AG09319 (cell line): ENCODE measurements at places on chromosomes 5 and 9.

GRCh38 chr5:122951658-122952057, 84.9 kb downstream of the PPIC start:
- DNase-seq: no peak

GRCh38 chr9:89315482-89315881, 2.8 kb upstream of the SECISBP2 start:
- DNase-seq: no peak

DNA sequence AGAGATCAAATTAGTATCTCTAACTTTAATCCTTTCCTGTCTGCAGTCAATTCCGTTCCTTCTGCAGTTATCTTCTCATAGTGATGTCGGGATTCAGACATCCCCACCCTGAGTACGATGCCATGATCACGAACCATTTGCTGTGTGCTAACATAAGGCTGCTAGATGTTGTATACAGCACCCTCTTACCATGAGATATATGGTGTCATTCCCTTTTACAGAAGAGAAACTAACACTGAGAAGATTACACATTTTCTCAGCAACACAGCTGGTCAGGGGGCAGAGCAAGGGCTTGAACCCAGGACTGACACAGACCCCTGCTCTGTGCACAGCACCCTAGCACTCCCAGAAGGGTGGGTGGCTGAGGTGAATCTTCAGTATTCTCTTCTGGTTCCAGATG, 46.9 kb upstream of the HSD17B4 start:
- no peak for DNase-seq

DNA sequence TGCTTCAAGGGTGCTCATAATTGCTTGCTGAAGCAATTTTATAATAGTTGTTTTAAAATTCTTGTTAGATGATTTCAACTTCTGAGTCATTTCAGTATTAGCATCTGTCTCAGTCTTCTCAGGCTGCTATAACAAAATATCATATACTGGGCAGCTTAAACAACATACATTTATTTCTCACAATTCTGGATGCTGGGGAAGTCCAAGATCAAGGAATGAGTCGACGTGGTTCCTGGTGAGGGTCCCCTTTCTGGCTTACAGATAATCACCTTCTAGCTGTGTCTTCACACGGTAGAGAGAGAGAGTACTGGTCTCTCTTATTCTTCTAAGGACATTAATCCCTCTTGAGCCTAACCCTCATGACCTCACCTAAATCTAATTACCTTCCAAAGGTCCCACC, 160.4 kb downstream of the SIL1 start:
- no peak for DNase-seq

DNA sequence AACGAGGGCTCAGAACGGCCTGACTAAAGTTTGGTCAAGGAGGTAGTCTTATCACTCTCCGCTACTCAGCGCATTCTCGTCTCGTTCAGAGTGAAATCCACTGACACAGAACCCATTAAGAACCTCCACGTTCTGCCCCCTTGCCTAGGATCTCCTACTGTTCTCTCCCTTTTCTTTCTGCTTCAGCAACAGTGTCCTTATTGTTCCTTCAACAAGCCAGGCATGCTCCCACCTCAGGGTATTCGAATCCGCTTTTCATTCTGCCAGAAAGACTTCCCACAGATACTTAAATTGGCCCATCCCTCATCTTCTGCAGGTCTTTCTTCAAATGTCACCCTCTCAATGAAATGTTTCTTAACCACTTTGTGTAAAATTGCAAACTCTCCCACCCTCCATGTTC, 4.3 kb upstream of the ZNF354C start:
- DNase-seq: no peak

DNA sequence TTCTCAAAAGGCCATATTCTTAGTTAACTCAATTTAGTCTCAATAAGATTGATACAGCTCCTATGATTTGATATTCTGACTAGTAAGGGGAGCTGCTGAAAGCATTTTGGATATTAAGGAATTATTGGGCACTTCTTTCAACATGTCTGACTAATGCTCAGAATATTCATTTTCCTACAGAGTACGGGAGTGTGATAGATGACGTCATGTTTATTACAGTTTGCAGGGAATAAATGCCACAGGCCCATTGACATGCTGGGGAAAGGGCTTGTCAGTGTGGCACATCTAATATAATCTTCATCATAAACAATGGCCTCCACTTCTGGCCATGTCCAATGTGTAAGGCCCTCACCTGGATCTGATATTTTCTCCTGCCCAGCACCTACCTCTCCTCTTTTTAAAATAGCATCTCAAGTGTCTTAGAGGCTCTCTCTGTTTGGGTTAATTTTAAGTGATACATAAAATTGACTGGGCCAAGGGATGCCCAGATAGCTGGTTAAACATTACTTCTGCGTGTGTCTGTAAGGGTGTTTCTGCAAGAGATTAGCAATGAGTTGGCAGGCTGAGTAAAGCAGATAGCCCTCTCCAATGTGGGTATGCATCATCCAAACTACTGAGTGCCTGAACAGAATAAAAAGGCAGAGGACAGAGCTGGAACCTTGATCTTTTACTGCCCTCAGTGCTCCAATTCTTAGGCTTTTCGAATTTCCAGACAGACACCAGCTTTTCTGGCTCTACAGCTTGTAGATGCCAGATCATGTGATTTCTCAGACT, 99.3 kb downstream of the SLC24A2 start:
- DNase-seq: no peak

- DNase-seq: no peak
Measured at GRCh38 chr5:58827463-58827862, 244.6 kb downstream of the RAB3C start.

DNA sequence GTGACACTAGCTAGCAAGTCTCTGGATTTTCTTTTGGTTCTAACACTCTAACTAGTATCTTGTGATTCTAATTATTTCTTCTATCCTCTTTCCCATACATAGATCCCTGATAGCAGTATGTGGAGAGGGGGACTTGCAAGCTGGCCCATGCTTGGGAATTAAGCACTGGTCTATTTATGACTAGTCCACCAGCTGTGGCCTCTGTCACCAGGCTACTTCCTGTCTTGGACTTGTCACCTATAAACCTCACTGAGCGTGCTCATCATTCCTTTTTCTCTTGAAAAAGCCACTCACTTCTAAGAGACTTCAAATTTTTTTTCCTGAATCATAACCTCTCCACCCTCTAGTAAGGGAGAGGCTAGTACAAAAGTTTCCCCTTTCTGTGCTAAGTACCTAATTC, 32.3 kb upstream of the MAMDC2 start:
- no peak for DNase-seq
